ENCODE measurements at places on chromosomes 2 and 18.

- no peak for DNase-seq
Observed at GRCh38 chr2:5548991-5549715, 143.0 kb upstream of the SOX11 start.

DNA sequence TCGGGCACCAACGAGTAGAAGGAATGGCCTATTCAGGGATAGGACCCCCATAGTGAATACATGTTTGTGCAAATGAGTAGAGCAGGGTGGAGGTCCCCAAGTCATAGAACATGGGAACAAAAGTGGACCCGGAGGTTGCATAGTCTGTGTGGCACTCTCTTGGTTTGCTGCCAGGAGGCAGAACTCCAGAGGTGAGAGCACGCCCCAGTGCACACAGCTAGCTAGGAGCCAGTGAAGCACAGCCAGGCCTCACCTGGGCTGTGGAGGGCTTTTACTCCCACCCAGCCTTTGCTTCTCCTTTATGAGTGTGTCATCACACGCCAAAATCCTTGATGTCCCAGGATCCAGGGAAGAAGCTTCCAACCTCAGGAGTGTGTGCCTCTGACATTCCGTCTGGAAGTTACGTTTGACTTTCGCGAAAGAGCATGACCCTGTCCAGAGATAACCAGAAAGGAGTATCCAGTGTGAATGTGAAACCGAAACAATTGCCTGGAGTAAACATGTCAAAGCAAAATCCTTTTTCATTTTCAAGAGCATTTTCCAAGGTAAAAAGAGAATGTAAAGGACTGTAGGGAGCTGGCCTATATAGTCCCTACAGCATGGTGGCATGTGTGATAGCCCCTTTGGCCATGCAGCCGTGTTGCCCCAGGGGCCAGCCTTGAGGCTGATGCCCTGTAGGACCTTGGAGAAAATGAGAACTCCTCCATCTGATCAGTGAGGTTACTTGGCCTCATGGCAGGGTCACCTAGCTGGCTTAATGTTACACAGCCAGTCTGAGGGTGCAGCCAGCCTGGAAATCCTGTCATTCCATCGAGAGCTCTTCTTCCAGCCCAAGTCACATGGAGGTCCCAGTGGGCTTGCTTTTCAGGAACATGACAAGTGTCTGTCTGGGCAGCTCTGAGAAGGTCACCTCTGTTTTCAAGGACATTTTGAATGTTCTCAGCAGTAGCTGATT is 8.8 kb downstream of the TRIB2 start:
- no peak for DNase-seq

DNA sequence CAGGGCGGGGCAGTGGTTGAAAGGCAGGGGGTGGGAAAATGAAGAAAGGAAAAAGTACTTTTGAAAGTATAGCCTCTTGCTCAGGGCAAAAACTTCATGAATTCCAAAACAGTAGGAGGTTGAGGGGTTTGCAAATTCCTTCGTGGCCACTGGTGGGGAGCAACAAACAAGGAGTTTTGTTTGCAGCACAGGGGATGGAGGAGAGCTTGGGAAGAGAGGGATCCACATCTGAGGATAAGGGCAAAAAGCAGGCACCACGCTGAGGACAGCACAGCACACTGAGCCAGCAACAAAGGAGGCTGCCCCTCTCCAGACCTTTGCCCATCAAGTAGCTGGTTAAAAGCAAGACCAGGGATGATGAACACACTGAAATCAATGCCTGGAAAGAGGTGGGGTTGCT is 148.9 kb downstream of the TCF4 start:
- no peak for DNase-seq

- no peak for DNase-seq
Observed at GRCh38 chr2:65053199-65053598, 3.0 kb upstream of the CEP68 start.

DNA sequence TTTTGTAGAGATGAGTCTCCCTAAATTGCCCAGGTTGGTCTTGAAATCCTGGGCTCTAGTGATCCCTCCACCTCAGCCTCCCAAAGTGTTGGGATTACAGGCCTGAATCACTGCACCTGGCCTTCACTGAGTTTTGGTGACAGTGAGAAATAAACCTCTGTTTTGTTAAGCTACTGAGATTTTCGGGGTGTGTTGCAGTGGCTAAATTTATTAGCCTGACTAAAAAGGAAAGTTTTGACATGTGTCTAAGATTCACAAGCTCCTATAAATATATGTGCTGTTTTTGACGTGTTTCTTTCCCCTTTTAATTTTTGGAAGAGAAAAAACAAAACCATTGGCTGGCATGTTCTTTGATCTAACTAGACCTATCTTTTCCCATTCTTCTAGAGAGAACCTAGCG is 190.5 kb upstream of the MC4R start:
- no peak for DNase-seq

DNA sequence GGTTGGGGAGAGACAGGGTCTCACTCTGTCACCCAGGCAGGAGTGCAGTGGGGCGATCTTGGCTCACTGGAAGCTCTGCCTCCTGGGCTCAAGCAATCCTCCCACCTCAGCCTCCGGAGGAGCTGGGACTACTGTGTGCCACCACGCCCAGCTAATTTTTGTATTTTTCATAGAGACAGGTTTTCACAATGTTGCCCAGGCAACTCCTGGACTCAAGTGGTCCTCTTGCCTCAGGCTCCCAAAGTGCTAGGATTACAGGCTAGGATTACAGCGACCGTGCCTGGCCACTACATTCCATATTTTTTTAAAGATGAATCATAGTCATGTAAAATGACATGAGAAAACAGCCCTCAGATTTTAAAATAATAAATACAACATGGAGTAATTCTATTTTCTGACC is 32.3 kb downstream of the CWC22 start:
- no peak for DNase-seq

DNA sequence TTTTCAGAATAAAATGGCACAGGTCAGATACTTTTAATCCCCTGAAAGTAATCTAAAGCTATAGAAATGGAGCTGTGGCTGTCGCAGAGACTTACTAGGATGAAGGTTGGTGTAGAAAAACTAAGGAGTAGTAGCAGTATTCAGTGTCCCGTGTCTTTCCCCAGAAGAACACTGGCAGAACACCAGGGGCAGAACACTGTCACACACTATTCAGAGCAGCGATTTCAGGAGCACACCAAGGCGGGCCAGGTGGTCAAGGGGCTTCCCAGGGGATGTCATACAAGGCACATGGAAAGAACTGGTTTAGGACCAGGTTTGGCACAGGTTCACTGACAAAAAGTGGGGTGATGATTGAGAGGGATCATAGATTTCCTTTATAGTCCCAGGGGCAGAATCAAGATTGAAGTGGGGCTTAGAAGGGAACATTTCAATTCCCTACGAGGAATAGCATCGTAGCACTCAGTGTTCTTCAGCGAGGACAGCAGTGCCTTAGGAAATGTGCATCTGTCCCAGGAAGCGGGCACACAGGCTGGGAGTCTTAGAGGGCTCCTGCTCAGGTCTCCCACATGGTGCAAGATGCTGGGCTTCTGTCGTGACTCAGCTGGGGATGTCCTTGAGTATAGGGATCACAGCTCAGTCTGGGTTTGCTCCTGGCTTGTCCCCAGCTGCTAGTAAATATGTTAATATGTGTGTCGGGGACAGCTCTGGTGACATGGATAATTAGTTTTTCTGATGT is 22.6 kb downstream of the BCL2L11 start:
- no peak for DNase-seq

DNA sequence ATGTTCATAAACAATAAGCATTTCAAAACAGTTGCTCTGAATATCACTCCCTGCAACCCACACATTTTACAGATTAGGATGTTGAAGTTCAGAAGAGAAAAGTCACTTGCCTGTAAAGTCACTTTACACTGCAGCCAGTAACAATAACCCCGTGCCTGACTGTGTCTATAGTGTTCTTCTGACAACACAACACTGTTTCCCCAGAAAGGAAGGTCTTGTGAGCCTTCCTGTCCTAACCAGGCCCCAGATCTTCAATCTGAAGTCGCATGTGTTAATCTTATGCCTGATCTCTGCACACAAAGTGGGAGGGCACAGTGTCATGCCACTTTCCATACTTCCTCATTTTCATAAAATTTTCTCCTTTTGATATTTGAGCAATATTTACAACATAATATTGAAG is 120.2 kb downstream of the FEZ2 start:
- no peak for DNase-seq
